ENCODE measurements at places on chromosomes 7 and 10. TPM values are rescaled to one million over a fixed set of nuclear protein-coding genes. Genes with fewer than 3 reads are reported as not detected.
A peak's percentile ranks its signal among the peaks of the same experiment; 100 is the strongest.

The NYAP1 gene
- total RNA-seq, result 1.3 TPM

The COL13A1 gene
- not detected for total RNA-seq

The MMD2 gene
- total RNA-seq, result not detected

DNA sequence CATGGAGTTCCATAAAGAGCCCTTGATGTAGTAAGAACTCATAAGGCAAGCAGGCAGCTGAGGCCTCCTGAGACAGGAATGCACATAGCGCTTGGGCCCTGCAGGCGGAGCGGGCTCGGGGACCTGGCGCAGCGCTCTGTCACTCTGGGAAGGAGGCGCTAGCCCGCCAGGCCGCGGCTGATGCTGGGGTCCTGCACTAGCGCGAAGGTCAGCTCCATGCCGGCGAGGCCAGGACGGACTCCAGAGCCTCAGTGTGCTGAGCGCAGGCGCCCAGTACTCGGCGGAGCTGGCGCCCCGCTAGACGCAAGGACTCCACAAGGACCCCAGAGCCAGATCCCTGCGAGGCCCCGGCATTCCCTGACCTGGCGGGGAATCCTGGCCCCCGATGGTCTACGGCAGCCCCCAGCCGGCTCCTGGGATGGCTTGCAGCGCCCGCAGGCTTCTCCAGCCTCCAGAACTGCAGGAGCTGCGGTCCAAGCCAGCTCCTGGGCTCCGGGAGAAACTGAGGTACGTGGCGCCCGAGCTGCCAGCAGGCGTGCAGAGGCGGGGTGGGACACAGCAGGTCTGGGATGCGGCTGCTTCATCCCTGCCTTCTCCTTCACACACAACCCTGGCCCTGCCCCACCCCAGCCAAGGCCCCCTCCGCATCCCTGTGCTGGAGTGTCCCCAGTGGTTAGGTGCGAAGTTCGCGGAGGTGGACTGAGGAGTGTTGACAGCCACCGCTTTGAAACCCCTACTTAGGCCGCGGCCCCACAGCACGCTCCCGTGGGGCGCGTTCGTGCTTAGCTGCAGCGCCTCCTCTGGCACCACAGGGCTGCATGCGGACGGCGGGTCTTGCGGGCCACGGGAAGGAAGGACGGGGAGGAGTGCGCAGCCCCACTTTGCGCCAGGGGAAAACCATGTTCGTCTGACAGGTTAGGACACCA lies 761.5 kb upstream of the POM121L12 start:
- no peaks in the 10 kb centered on the region for H3K36me3 ChIP-seq
- DNase-seq, result no peak
- H3K4me1 ChIP-seq, result no peaks in the 10 kb centered on the region

- H3K27ac ChIP-seq, result no peak overlapping the region
- no peak overlapping the region for H3K4me3 ChIP-seq
- no peaks in the 10 kb centered on the region for H3K4me1 ChIP-seq
- H3K36me3 ChIP-seq, result peaks cover 1% of the 10 kb centered on the region
Observed at GRCh38 chr10:4617589-4617988, 208.4 kb upstream of the AKR1E2 start.

- no peaks in the 10 kb centered on the region for H3K27me3 ChIP-seq
- peak overlapping the region; percentile 79 for H3K27ac ChIP-seq
- no peak overlapping the region for H3K4me3 ChIP-seq
- H3K36me3 ChIP-seq, result peaks cover 2% of the 10 kb centered on the region
- no peak for DNase-seq
Observed at GRCh38 chr7:149023662-149024061, 4.6 kb downstream of the PDIA4 start.

DNA sequence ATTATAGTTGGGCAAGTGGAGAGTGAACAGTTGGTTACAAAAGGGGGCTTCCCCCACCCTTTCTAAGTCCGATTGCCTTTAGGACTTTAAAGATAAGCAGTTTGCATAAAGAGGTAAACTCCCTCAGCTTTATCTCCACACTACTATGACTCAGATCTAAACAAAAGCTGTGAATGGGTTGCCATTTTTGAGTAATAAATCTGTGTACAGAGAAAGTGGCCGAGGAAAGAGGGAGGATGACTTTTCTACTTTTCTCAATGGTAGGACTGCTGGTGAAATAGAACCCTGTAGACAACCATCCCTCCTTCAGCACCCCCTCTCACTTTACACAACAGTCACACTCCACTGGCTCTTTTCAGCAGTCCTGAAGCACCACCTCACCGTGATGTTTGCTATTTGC lies 71.2 kb downstream of the DNMBP start:
- peaks cover 5% of the 10 kb centered on the region for H3K36me3 ChIP-seq
- H3K27me3 ChIP-seq, result no peaks in the 10 kb centered on the region
- peak overlapping the region; percentile 22 for H3K4me3 ChIP-seq
- no peak overlapping the region for H3K27ac ChIP-seq
- DNase-seq, result no peak

- DNase-seq, result no peak
- peaks cover 4% of the 10 kb centered on the region for H3K27me3 ChIP-seq
- H3K4me1 ChIP-seq, result peaks cover 14% of the 10 kb centered on the region
- no peaks in the 10 kb centered on the region for H3K36me3 ChIP-seq
- H3K27ac ChIP-seq, result peak overlapping the region; percentile 54
Observed at GRCh38 chr7:16891874-16892643, 10.3 kb upstream of the AGR3 start.

DNA sequence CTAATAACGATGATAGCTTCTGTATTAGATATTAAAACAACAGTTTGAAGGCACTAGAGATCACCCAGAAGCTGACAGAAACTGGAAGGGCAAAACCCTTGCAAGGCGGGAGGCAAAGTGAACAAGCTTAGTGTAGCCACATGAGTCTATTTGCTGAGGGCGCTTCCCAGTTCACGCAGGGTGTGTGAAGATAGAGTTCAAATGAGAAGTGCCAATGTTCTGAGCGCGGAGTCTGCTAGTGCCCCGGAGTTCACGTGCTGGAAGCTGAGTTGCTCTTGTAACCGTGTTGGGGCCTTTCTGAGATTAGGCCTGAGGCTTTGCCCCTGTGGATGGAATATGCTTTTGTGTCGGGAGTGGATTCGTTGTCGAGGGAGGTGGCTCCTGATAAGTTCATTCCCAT lies 16.6 kb upstream of the GTPBP4 start:
- no peaks in the 10 kb centered on the region for H3K36me3 ChIP-seq
- peaks cover 11% of the 10 kb centered on the region for H3K4me1 ChIP-seq
- H3K27me3 ChIP-seq, result peaks cover 32% of the 10 kb centered on the region
- no peak for DNase-seq
- H3K27ac ChIP-seq, result no peak overlapping the region
- H3K4me3 ChIP-seq, result no peak overlapping the region
